Activated CD8-positive, alpha-beta memory T cell treated with anti-CD3 and anti-CD28 coated beads for 48 hours (primary cell): ENCODE measurements at places on chromosomes 7 and 10.

DNA sequence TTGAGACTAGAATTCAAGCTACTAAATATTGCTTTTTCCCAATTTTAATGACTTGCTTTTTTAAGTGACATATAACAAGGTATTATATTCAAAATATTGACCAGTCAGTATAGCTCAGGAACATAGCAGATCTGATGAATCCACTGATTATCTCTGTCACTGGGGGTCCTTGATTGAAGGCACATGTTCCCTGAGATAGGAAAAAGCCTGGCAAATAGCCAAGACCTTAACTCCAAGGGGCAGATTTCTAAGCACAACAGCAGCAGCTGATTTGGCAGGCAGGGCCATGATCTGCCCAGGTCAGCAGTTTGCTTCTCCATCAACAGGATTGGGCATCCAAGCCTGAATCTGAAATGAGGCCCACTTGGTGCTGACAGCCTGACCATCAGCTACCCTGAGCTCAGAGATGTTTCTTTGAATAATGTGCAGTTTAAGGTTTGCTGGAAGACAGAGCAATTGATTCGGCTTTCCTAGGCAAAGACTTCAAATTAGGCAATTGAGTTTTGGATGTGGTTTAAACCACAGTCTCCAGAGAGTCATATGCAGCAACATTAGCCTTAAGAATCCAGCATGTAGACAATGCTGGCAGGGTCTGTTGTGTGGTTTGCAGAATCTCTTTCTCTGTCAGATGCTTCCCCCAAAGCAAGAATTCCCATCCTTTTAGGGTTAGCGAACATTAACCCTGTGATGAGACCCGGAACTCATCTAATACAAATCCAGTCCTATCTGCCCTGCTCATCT lies 352.6 kb downstream of the ADRA2A start:
- DNase-seq = no peak

GRCh38 chr10:98131619-98132018 lies 2.8 kb upstream of the R3HCC1L start:
- no peak for DNase-seq

DNA sequence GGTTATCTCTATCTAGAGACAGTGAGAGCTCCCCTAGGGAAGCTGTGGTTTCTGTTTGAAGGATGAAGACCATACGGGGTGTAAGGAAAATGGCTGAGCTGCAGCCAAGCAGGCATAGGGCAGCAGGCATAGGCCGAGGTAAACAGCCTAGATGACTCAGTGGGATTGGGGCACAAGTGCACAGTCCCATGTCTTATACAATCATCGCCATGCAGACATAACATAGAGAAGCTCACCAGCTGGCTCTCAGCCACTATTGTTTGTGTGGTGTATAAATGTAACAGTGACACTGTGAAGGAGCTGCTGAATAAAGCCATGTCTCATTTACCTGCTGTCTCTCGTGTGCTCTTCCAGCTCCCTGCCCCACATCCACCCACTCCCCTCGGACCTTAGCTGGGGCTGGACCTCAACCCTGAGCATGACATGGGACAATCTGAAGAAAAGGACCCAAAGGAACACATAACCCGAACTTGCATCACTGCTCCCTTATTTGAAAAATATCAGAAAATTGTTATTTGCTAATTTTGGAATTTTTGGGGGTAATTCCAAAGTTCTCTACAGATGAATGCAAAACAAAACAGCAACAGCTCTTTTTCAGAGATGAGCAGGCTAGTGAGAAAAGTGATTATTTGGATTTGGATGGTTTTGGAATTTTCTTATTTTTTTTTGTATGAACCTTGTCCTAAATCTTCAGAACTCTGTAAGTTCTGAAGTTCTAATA lies 582.7 kb downstream of the REEP3 start:
- DNase-seq = no peak

DNA sequence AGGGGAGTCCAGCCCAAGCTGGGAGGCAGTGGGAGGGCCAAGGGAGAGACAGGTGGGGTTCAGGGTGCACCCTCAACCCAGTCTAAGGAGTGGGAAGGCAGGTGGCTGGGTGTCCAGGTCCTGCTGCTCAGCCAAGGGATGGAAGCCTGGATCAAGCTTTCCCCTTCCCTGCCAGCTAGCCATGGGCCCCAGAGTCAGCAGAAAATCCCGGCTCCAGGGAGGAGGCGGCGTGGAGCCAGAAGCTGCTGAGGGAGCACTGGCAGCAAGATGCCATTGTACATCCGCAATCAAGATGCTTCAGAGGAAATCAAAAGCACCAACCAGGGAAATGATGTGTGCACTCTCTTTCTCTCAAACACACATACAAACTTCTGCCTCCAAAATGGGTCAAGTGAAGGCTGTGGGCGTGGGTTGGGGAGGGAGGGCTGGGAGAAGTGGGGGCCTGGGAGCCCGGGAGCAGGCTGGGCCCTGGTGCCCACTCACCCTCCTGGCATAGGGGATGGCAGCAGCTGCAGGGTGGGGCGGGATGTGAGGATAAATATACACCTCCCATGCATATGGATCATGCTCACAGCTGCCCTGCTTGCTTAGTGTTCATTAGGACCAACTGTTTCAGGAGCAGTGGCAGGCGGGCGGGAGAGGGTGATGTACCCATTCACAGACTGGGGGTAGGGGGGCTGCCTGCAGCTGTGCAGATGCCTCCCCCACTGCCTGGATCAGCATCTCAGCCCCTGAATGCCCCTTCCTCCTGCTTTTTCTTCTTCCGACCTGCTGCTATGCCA lies 24.2 kb downstream of the TRIM8 start:
- no peak for DNase-seq

DNA sequence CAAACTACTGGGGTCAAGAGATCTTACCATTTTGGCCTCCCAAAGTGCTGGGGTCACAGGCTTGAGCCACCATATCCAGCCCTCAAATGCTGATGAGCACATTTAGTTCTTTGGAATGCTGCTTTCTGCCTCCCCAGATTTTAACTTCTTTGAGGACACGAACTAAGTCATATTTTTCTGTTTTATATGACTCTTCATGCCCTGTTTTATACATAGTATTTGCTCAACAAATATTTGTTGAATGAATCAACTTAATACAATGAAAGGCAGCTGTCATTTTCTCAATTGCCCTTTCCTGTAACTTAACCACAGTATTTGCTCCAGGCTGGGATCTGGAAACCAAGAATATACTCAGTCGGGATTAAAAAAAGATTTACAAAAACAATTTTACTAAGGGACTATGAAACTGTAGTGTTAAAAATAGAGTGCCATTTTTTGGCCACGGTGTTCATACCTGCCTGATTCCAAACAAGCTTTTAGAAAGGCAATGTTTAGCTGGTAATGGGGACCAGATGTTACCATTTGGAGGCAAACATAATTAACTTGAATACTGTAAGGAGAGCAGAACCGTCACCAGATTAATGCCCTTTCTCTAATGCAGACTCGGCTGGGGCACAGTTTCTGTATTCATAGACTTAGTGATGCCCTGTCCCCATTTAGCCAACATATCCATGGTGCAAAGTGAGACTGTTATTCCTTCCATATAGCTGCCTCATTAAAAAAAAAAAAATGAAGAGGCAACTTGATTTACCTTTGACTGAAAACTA lies 117.6 kb downstream of the NRP1 start:
- no peak for DNase-seq

DNA sequence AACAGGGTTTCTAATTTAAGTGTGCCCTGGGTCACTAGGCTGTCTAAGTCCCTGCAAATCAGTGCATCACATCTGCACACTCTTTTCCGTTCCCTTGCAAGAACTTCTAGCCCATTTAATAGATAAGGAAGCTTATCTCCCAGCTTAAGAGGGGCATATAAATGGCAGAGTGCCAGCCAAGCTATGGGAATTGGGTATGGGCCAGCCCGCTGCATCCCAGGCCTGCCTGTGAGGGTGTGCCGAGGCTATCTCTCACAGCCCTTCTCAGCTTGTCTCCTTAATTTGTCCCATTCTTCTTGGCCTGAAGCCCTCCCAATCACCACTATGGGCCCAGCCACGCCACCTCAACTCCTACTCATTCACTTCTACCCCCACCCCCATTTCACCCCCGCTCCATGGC lies 14.7 kb downstream of the AQP1 start:
- no peak for DNase-seq

GRCh38 chr10:9260690-9261089 lies 1206.2 kb downstream of the GATA3 start:
- DNase-seq = no peak

- DNase-seq = no peak
These were observed 186.6 kb downstream of the RAB11FIP2 start for GRCh38 chr10:117860135-117860534.

- no peak for DNase-seq
These were observed 211.0 kb downstream of the TCF7L2 start for GRCh38 chr10:113161066-113161465.

DNA sequence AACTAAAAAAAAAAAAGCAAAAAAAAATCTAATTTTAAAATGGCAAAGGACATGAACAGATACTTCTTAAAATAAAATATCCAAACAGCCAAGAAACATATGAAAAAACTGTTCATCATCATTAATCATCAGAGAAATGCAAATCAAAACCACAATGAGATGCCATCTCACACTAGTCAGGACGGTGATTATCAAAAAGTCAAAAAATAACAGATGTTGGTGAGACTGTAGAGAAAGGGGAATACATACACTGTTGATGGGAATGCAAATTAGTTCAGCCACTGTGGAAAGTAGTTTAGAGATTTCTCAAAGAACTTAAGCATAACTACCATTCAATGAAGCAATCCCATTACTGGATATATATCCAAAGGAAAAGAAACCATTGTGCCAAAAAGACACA lies 30.2 kb downstream of the COBL start:
- DNase-seq = no peak
